LoVo (cell line): ENCODE measurements at places on chromosomes 2 and 18.
A peak's percentile ranks its signal among the peaks of the same experiment; 100 is the strongest.

DNA sequence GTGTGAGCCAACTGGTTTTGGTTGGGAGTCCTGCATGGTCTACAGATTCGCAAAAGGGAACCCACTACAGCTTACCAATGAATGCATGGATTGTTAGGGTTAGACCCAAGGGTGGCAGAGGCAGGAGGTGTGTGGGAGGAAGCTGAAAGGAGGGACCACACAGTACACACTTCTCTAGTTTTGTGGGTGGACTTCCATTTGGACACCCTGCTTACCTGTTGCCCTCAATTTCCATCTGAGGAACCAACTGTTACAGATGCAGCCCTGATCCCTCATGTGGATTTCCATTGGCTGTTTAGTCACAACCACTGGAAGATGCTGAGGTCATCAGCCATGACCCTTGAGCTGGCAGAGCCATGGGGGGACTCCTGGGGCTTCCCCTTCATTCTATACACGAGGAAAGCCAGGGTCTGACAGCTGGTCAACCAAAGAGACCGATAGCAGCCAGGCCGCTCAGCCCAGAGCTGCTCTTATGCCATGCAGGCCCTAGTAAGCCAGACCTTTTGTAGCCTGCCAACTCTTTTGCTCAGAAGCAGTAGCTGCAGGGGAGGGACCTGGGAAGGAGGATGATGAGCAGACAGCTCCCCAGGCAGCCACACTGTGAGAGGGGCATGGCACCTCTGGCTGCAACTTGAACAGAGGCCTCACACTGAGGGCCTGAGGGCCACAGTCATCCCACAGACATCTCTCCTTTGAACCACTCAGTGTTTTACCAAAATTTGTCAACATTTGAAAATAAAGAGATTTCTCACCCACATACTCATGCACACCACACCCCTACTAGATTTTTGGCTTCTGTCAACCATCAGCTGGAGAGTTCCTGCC lies 162.1 kb downstream of the SETBP1 start:
- no peak for DNase-seq

DNA sequence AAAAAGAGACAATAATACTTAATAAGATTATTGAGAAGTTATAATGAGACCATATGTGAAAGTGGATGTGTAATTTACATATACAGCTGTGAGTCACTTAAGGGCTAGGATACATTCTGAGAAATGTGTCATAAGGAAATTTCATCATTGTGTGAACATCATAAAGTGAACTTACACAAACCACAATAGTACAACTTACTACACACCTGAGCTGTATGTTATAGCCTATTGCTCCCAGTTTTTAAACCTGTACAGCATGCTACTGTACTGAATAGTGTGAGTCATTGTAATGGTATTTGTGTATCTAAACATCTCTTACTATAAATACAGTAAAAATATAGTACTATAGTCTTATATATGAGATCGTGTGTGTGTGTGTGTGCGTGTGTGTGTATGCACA lies 1420.3 kb upstream of the PIK3C3 start:
- no peak for DNase-seq

DNA sequence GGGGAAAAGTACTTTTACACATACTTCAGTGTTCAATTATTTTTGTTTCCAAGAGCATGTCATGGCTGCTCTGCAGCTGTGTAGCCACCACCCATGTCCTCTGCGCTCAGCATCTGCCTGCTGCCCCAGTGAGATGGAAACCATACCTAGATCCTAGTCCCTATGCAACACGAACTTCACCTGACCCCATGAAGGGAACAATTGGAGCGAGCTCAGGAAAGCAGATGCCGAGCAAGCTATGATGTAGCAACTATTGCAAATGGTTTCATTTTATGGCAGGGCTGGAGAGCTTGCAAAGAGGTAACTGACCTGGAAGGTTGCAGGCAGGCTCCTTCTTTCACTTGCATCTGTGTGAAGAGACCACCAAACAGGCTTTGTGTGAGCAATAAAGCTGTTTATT lies 1.3 kb upstream of the CCDC141 start:
- DNase-seq, result no peak

GRCh38 chr18:46224181-46224775 lies 120.1 kb downstream of the HAUS1 start:
- no peak for DNase-seq

GRCh38 chr2:61196671-61197070 lies 34.7 kb downstream of the C2orf74 start:
- DNase-seq, result peak; percentile 66

DNA sequence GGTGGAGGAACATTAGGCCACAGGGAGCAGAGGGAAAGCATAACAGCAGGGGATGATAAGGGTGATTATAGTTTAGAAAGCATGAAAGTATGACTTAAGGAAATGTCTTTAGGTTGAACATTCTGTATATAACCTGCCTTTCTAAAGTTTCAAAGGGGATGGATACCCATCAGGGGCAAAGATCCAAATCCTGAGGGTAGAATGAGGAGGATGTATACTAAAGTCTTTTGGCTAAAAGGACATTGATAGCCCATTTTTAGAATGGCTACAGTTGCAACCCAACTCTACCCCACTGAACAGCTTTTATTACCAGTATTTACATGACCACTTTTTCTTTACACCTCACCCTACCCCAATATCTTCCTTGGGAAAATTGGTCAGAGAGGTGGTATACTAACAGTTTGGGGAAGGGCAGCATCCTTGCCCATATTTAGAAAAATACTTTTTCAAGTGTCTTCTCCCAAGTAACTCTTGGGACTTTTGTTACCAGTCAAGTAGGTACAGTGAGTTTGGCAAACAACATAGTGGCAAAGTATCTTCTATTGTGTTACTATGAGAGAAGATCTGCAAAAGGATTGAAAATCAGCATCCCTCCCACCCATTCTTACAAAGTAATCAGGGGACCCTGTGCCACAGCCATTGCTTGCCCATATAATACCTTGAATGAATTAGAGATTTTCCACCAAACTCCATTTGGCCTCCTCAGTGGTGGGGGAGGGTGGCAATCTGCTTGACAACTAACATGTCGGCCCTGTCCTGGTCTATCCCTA lies 8.3 kb downstream of the MAT2A start:
- no peak for DNase-seq

GRCh38 chr18:8468921-8469335 lies 140.3 kb upstream of the RAB12 start:
- no peak for DNase-seq

DNA sequence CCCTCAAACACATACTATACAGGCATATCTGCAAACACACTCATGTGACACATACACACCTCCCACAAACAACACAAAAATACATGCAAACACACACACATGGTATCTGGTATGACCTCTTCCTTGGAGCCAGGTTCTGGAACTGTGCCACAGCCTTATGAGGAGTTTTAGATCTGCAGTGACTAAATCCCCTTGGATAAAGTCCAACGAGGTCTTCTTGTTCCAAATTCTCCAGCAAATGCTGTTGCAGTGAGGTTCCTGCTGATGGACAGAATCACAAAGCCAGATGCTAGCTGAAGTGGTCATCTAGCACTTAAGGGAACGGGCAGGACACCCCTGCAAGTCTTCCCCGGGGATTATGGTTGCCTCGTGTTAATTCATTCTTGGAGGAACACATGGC lies 54.5 kb upstream of the DAPL1 start:
- no peak for DNase-seq

GRCh38 chr2:166651991-166652390 lies 157.9 kb upstream of the SCN7A start:
- no peak for DNase-seq

- no peak for DNase-seq
Measured at GRCh38 chr2:43169987-43170386, 56.4 kb downstream of the ZFP36L2 start.
